Fibroblast of skin of left quadriceps (primary cell): ENCODE measurements at places on chromosomes 4 and X.

- DNase-seq: no peak
Measured at GRCh38 chrX:43666311-43666912, 10.3 kb downstream of the MAOA start.

GRCh38 chrX:128619490-128619889 is 567.3 kb upstream of the ACTRT1 start:
- no peak for DNase-seq

- DNase-seq: no peak
Measured at GRCh38 chr4:183962419-183962818, 57.3 kb downstream of the STOX2 start.

- DNase-seq: no peak
Measured at GRCh38 chr4:64899563-64899962, 490.3 kb upstream of the TECRL start.

GRCh38 chr4:47510506-47511143 is 25.6 kb downstream of the ATP10D start:
- no peak for DNase-seq
